ENCODE measurements at places on chromosomes 6 and 20.

DNA sequence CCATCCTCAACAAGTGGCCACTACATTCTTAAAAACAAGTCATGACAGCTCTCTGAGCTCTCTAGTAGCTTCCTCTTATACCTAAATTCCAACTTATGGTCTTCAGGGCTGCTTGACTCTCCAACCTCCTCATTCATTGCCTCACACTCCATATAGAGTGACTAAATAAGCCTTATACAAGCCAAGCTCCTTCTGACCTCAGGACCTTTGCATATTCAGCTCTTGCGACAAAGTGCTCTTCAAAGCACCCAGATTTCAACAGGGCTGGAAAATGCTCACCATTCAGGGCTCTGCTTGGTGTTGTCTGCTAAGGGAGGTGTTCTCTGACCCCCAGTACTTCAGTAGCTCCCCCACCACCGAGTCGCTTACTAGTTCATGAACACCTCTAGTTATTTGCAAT, 3.7 kb downstream of the TREML2 start:
- no peak for DNase-seq

DNA sequence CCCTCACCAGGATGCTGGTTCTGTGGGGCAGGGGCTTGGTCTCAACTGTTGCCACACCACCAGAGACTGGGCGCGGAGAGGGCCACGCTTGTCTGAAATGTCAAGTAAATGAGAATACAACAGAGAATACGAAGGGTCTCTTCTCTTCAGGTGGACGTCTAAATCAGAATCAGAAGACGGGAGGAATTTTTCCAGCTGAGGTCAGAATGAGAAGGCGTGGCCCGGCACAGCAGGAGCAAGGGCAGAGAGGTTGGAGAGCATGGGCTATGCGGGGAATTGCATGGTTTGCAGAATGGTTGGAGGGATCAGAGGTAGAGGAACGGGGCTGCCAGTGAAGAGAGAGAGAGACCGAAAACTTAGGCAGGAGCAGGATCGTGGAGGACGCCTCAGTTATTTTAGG, 337.9 kb downstream of the QKI start:
- no peak for DNase-seq

DNA sequence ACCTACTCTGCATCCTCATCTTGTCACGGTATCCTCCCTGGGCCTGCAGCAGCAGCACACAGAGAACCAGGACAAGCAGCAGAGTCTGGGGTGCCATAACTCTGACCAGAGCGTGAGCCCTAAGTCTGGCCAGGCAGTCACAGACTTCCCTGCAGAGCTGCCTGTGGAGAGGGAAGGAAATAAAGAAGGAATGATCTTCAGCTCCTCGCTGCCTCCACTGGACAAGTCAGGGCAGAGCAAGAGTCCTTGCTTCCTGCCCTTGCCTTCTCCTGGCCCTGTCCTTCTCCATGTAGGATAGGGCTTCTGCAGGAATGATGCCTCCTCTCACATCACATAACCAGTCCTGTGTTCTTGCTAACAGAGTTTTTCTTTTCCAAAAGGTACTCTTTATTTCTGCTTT, 15.9 kb upstream of the WFDC11 start:
- DNase-seq, result no peak

DNA sequence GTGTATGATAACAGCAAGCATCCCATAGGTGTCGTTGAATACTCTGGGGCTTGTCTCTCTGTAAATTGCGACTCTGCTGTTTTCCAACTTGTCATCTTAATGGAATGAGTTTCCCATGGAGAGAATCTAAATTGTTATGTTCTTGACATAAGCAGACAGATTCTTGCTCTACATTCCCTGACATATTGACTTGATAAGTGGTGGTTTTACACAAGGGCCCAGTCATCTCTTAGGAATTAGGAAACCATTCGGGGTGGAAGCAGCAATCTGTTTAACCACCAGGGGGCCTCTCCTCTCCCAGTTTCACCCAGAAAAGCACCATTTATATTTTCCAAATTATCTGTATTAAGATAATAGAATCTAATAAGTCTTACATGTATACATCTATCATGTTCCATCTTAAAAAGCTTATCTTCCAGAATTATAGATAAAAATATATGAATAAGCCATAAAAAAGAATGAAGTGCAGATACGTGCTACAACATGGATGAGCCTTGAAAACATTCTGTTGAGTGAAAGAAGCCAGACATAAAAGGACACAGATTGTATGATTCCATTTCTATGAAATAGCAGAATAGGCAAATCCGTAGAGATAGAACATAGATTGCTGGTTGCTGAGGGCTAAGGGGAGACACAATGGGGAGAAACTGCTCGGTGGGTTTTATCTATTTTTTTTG, 23.1 kb upstream of the MROH8 start:
- DNase-seq, result no peak

- no peak for DNase-seq
These were observed 41.2 kb downstream of the PLCG1 start for GRCh38 chr20:41178495-41178894.

GRCh38 chr6:31419842-31420241, 16.4 kb downstream of the MICA start:
- no peak for DNase-seq
